ENCODE measurements at places on chromosomes 7 and 10. TPM values are rescaled to one million over a fixed set of nuclear protein-coding genes. Genes with fewer than 3 reads are reported as not detected.

LRRC18 gene
- not detected for total RNA-seq

SPDYE6 gene
- total RNA-seq = 0.13 TPM

HOXA7 gene
- not detected for total RNA-seq

PLXDC2 gene
- total RNA-seq = not detected

HMX2 gene
- total RNA-seq = not detected

ASZ1 gene
- not detected for total RNA-seq

NXPH1 gene
- not detected for total RNA-seq

CRHR2 gene
- not detected for total RNA-seq

CYP2C19 gene
- not detected for total RNA-seq

DYDC2 gene
- total RNA-seq = not detected

CEP55 gene
- 82.5 TPM for total RNA-seq

UNCX gene
- total RNA-seq = not detected

CALHM2 gene
- 135 TPM for total RNA-seq

PON1 gene
- not detected for total RNA-seq

PSMA2 gene
- 132 TPM for total RNA-seq

GAD2 gene
- total RNA-seq = not detected

EBF3 gene
- not detected for total RNA-seq

TCF7L2 gene
- 0.76 TPM for total RNA-seq
